ENCODE measurements at places on chromosomes 12 and 14.

- DNase-seq = no peak
These were observed 15.6 kb downstream of the ZBTB39 start for GRCh38 chr12:56990648-56991318.

GRCh38 chr12:64404470-64405256, 471 bp downstream of the XPOT start:
- peak; percentile 32 for DNase-seq

- no peak for DNase-seq
These were observed 10.6 kb upstream of the TBPL2 start for GRCh38 chr14:55450987-55451386.

DNA sequence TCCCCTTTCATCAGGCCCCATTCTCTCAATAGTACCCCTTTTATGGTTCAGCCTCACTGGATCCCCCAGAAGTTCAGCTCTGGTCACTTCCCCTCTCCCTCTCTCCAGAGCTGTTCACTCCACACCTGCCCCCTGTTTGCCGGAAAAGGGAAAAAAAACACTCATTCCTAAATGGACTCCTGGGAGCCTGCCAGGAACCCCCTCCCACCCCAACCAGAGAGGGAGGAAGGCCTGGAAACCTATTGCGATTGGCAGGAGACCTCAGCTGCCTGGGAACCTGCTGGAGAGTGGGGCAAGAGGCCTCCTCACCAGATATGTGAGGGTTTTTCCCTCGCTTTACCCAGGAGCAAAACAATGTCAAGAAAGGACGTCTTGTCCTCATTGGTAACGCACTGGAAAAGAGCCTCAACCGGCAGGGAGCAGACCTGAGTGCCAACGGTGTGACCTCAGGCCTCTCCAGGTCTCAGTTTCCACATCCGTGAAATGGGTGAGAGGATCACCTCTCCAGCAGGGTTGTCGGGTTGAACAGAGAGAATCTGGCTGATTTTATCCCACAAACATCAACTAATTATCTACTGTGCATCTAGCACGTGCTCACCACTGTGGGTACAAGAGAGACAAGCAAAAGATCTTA, 4.6 kb downstream of the DTX1 start:
- DNase-seq = no peak

- no peak for DNase-seq
These were observed 217.7 kb upstream of the DCN start for GRCh38 chr12:91400271-91400670.

DNA sequence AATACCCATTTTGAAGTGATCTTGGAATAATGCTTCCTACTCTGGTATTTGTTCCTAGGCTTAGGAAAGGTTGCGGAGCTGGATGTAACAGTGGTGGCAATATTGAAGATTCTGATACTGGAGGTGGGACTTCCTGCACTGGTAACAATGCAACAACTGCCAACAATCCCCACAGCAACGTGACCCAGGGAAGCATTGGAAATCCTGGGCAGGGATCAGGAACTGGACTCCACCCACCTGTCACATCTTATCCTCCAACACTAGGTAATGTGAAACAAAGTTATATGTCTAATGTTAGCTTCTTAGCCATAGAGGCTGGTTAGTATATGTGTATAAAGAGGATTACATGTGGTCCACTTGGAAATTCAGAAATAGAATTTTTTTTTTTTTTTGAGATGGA, 197.9 kb downstream of the PCNX1 start:
- DNase-seq = no peak

DNA sequence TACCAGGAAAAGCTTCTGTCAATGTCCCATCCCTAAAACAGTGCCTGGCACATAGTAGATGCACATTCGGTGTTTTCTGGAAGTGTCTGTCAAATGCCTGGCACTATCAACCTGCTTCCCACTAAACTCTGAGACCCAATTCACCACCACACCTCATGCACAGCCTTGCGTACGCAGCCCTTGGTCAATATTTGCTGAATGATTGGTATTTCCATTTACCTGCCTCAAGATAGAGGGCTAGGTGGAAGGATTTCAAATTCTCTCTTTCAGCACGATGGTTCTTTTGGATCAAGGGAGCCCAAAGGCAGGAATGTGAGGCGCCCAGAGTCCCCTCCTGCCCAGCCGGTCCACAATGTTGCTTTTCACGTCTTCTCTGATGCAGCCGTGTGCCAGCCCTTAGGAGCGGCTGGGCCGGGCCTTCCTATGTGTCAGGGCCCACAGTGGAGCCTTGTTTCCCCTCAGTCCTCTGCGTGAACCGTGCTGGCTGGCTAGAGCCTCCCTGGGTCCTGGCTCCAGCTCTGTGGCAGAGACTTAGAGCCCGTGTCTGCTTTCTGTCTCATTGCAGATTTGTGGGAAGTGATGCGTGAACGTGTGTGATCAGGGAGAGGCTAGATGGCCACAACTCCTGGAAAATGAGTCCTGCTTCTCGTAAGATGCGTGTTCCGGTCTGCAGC, 99.9 kb upstream of the RFLNA start:
- no peak for DNase-seq

- DNase-seq = no peak
These were observed 35.8 kb downstream of the DDX51 start for GRCh38 chr12:132108211-132108832.

DNA sequence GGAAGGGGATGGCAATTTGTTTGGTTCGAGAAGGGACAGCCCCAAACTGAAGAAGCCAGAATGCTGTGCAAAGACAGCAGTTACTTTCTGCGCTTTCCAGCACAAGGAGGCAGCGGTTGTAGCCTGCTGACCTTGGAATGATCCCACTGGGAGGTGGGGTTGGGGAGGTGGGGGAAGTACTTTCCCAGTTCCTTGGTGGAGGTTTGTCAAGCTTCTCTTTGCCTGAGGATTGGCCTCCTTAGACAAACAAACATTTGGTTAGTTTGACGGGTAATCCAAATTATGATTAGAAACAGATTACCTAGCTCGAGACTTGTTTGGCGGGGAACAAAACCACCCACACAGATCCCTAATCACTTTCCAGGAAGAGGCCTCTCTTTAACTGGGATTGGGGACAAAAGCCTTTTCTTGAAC, 79.1 kb upstream of the EGLN3 start:
- DNase-seq = no peak

- DNase-seq = no peak
These were observed 17.8 kb upstream of the EIF2B2 start for GRCh38 chr14:74985028-74985310.

GRCh38 chr12:69000074-69000473, 67.1 kb upstream of the CPM start:
- DNase-seq = no peak
